ENCODE measurements at places on chromosomes 5 and 9.

DNA sequence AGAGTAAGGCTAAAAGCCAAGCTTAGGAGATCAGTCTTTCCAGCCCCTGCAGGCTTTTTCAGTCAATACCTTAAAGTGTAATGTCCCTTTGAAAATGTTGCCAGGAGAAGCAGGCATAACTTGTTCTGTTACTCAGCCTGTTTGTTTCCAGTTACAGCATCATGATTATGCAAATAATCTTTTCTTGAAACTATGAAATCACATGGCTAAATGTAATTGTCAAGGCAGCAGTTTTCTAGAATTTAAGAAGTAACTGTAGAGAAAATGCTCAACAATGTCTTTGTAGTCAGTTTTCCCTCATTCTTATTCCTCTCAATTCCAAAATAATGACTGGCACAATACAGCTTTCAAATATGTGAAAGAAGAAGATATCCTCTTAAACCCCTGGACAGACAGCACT, 1.9 kb upstream of the GPR107 start:
- no peak for DNase-seq

DNA sequence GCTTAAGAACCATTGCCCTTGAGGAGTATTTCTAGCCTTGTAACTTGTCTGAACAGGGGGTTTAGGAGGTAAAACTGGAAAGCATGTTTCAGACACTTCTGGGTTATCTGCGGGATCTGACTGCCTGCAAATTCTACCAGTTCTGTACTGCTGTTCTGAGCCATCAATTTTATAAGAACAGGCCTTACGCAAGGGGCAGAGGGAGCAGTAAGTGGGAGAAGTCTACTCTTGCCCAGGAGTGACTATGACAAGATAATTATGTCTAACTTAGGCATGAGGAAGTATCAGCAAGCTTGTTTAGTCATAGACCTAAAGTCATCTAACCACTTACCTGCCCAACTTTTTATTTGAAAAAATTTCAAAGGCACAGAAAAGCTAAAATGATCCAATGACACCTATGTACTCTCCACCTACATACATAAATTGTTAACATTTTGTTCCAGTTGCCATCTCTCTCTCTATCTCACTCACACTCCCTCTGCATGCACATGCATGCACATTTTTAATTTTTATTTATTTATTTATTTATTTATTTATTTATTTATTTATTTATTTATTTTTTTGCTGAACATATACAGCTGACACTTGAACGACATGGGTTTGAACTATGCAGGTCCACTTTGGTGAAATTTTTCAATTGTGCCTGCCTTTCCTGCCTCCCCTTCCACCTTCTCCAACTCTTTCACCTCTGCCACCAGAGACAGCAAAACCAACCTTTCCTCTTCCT, 18.4 kb upstream of the DEPDC1B start:
- no peak for DNase-seq

GRCh38 chr9:98924946-98925820, 18.5 kb upstream of the COL15A1 start:
- DNase-seq = no peak

DNA sequence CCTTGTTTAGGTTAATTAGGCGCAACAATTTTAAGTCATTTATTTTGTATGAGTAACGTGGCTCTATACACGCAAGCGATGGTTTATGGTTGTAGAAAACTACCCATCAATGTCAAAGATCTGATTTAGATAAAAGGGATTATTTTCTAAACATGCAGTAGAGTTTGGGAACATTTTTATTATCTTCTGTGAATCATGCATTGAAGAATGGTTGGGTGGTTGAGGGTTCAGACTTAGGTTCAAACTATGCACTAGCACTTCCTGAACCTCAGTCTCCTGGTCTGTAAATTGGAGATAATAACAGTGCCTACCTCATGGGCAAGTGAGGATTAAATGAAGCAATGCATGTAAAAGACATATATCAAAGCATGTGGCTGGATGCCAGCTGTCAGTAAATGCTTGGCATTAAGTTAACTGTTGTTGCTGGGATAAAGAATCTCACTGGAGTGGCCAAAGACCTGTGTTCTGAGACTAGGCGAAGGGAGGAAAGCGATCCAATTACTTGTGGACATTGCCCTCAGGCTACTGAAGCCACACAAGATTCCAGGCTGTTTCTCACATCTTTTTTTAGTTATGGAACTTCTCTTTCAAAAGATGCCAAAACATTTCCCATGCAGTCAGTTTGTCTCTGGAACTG, 1.1 kb upstream of the OTULINL start:
- DNase-seq = no peak

GRCh38 chr5:168046163-168046562, 245.3 kb upstream of the WWC1 start:
- DNase-seq = no peak

- DNase-seq = no peak
These were observed 22.0 kb downstream of the CDC42SE2 start for GRCh38 chr5:131285703-131286399.

DNA sequence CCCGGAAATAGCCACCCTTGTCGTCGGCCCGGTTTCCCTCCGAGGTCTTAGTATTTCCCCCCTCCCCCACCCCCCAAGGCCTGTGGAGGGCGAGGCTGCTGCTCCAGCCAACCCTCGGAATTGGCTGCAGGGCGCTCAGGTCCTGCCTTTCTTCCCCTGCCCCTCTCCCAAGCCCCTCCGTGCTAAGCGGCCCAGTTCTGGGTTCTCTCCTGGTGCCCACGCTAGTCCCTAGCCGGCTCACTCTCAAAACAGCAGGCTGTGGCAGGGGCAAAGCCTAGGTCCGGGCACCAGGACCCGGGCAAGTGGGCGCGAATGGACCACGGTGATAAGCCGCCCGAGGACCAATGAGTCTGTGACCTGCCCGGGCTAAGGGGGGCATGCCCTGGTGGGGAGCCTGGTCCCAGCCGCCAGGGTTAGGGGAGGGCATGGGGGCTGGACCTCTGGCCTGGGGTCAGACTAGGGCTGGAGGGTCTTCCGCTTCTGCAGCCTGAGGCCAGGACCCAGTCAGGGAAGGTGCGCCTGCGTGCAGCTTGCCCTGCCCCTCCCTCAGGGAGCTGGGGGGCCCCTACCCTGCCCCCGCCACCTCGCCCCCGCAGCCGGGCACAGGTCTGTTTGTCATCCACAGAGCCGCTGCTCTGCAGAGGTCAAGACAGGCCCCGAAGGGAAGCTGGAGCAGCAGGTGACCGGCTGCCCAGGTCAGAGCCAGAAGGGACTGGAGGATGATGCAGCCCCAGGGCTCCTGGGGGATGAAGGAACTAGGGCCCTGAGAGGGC, 5.0 kb upstream of the IRX4 start:
- no peak for DNase-seq

GRCh38 chr9:36151316-36152210, 15.0 kb downstream of the GLIPR2 start:
- DNase-seq = no peak
